Posterior cingulate gyrus (tissue), 11 donors: ENCODE measurements at places on chromosomes 2 and 18.

- no peak for DNase-seq
Measured at GRCh38 chr18:3498698-3499471, 48.9 kb downstream of the TGIF1 start.

- DNase-seq: peak; percentile 7
Measured at GRCh38 chr2:240465765-240466578, 30.5 kb downstream of the GPC1 start.

GRCh38 chr2:19536136-19536535 lies 177.7 kb upstream of the OSR1 start:
- DNase-seq: no peak

- DNase-seq: no peak
Measured at GRCh38 chr2:19787134-19787533, 114.6 kb downstream of the TTC32 start.

DNA sequence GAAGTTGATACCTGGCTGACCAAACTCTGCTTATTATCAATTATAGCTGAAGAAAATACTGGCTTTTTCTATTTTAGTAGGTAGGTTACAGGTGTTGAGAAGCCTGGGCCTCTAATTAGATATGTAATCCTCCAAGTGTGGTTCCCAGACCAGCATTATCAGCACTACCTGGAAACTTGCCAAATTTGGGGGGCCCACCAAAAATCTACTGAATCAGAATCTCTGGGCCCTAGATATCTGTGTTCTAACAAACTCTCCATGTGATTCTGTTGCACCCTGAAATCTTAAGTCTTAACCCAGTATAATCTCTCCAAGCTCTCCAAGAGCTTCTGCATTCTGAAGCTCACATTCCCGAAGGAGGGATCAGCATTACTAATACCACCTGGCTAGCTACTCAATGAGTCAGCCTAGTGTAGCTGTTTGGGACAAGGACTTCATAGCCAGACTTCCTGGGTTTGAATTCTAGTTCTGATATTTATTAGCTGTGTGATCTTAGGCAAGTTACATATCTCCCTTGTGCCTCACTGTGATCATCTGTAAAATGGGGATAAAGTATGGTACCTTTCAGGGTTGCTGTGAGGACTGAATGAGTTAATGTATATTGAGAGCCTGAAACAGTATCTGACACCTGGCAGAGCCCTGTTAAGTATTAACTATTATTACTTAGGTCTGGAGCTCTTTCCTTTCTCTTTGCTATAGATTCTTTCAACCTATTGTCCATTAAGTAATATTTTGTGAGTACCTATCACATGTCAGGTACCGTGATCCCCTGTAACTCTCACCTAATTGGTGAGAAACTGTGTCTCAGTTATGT lies 94.1 kb upstream of the CD302 start:
- DNase-seq: no peak

DNA sequence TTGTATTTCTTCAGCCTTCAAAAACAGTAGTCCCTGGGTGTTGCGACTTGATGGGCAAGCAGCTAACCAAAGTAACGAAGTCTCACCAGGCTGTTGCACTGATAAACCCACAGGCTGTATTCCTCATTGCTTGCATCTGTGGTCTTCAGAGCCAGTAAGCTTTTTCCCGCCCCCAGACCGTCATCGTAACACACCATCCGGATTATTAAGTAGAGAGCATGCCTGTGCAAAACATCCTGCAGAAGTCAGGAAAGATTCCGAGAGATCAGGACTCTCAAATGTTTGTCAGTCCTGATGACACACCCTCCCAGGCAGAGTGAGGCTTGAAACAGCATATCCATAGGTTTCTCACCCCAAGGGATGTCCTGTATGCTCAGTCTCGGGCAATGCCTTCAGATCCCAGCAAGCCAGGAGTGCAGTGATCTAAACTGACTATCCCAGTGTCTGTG lies 15.9 kb downstream of the ITGB1BP1 start:
- DNase-seq: no peak

GRCh38 chr2:239619369-239619768 lies 218.5 kb upstream of the HDAC4 start:
- DNase-seq: no peak

DNA sequence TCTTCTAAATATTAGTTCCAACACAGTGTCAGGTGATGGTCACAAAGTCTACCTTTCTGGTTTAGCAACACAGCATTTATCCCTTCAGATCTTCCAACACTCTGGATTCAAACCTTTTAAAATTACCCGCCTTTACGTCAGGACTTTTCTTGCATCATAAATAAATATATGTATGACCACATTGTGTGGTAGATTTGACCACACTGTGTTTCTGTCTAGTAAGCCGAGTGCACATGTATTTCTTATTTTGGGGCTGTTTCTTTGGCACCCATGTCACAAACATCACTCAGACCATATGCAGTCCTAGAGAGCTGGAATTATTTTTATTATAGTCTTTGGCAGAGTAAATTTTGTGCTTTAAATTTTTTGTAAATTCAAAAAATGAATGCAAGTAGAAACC lies 172.1 kb downstream of the ANKRD44 start:
- no peak for DNase-seq

DNA sequence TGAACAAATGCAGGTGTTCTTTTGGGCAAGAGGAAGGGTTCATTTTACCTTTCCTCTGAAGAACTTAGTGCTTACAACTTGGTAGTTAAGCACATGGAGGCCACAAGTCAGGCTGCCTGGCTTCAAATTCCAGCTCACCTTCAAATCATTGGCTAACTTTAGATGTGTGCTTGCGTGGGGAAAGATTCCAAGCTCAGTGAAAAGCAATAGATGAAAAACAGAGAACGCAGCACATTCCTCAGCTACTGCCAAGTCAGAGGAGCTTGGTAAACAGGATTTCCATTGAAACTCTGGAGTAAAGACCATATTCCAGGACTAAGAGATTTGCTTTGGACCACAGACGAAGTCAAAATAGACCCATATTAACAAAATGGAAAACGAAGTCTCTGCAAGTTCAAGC lies 96.3 kb upstream of the ASB18 start:
- no peak for DNase-seq

- DNase-seq: no peak
Measured at GRCh38 chr2:41735006-41735405, 312.8 kb upstream of the PKDCC start.

DNA sequence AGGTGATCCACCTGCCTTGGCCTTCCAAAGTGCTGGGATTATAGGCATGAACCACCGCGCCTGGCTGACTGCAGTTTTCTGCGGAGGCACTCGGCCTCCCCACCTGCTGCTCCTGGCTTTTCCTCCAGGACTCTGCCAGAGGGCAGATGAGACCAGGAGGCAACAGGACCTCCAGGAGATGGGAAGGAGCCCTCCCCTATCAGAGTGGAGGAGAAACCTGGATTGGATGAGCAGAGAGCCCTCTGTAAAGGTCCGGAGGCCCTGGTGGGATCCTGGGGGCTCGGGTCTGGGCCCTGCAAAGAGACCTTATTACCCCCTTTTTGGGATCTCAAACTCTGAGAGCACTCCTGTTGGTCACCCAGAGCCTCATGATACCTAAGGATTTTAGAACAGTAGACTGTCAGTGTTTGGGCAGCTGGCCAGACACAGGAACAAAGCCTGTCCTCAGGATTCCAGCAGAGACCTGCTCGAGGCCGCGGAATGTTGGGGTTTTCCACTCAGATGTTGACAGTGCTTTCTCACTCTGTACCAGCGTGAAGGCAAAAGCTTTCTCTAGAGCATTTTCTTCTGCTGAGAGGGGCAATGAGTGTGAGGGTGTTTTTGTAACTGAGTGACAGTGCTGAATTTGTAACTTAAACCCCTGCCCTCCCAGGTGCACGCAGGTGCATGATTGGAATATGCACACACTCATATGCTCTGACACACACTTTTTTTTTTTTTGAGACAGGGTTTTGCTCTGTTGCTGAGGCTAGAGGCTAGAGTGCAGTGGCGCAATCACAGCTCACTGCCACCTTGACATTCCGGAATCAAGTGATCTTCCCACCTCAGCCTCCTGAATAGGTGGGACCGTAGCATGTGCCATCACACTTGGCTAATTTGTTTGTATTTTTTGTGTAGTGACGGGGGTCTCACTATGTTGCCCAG lies 48.4 kb downstream of the NPPC start:
- no peak for DNase-seq

- DNase-seq: no peak
Measured at GRCh38 chr2:186687807-186688211, 6.1 kb upstream of the FAM171B start.

DNA sequence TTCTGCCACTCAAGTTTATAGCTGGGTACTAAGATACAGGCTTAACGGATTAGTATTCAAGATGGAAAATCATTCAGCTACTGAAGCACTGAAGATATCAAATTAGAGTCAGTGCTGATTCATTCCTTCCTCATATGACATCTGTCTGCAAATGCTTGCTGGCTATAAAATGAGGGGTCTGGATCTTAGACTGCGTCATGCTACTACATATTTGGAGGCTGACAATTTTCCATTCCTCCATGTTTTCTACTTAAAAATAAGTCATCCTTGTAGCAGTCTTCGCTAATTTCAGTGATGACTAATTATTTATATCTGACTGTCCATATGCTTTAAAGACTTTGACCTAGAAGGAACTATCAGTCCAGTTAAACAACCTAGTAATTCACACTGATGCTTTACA lies 233.4 kb downstream of the RIT2 start:
- no peak for DNase-seq

GRCh38 chr18:30465096-30465495 lies 577.4 kb downstream of the DSC3 start:
- DNase-seq: no peak

DNA sequence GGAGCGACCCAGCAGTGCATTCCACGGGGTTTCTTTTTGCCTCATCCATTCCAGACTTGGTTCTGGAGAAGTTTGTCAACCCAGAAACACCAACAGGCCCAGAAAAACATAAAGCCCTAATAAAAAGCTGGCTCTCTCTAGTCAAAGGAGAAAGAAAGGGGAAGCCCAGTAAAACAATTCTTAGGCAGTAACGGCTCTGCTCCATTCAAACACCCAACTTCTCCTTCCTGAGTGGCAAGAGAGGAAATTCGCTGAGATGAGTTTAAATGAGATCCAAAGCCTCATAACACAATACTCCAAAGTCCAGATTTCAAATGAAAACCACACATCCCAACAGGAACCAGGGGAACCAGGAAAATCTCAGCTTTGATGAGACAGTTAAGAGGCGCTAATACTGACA lies 179.9 kb downstream of the RPIA start:
- DNase-seq: no peak

DNA sequence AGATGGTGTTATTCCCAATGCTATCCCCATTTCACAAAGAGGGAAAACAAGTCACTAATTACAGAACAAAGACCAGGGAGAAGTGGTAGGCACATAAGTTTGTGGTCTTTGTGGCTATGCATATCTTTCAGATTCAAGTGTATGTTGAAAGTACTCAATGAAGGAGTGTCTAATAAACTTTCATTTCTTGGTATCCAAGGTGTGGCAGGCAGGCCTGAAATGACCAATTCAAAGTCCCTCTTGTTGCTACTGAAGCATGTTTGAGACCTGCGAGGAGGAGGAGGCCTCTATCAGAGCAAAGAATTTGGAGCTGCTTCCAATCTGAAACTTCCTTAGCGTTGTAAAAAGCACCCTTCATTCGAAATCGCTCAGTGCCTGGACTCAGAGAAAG lies 60.9 kb upstream of the KLF7 start:
- no peak for DNase-seq

DNA sequence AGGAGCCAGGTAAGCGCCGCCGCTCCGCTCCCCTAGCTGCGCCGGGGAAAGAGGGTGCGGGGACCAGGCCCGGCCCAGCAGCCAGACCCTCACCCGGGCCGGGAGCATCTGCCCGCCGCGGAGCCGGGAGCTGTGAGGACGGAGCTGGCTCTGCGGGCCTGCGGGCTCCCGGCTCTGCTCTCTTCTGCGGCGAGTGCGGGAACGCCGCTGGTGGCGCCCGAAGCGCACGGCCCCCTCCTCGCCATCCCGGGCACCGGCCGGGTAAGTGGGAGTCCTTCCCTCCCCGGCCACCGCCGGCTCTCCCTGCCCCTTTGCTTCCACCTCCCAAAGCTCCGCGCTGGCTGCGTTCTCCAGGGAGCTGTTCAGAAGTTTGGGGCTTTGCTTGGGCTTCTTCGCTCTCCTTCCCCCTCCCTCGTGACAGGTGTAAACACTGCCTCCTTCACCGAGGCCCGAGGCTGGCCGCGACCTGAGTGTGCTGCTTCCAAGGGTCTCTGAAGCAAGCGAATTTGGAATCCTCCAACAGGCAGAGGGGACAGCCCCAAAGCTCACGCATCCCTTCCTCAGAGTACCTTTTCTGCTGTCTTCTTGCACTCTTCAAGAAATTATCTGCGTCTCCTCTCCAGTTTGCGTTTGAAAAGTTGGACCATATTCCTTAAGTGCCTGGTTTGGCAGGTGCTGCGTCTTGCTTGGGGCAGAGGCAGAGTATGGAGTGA lies 632 bp downstream of the AFTPH start:
- DNase-seq: no peak

- DNase-seq: no peak
Measured at GRCh38 chr2:174048243-174048642, 83.1 kb upstream of the SP3 start.

DNA sequence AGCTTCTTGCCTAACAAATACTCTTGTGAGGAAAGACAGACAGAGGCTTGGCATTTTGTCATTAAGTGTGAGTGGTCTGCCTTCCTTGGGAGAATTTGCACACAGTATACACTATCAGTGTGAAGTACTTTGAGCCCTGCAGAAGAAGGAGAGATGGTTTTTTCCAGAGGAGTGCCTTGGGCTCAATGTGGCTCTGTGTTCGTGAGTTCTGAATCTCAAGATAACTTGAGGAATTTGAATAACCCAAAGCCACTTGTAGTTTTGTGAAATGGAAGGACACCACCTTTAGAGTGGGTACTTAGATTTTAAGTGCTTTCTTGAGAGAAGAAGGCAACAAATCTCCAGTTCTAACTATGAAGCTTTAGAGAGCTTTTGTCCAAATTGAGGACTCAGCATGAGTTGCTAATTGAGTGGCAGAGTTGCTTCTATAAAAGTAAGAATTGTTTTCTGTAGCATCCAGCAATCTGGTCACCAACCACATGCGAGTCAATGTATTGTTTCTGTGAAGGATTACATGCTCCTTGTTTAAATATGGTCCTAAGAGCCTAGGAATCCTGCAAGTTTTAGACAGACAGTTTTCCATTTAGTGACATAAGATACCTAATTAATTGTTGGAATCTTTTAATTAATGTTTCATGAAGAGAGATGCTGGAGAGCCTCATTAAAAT lies 68.3 kb downstream of the BABAM2 start:
- DNase-seq: no peak

DNA sequence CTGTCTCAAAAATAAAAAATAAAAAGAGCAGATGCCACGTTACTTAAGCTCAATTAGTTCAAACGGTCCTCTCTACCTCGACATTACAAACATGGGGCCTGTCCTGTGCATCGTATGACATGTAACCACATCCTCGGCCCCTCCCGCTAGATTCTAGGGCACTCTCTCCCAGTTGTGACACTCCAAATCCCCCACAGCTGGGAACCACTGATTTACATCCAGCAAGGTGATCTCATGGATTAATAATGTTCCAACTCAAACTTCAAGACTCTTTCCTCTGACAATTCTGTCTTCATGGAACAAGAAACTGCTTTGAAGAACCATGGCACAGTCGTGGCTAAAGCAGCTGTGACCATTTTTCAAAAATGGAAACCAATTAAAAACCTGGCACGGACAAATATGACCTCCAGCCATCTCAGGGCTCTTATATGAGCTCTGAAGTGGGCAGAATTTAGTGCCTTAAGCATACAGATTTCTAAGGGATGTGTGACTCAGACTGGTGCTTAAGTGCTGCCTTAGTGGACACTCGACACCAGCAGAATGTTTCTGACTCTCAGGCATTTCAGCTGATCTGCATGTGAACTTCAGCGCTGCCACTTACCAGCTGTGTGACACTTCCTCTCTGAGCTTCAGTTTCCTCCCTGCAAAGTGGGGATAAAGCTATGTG lies 31.7 kb upstream of the ASAP2 start:
- DNase-seq: no peak

- no peak for DNase-seq
Measured at GRCh38 chr2:84901593-84902120, 3.8 kb upstream of the TMSB10 start.
